ENCODE measurements at places on chromosomes 4 and X. TPM values are rescaled to one million over a fixed set of nuclear protein-coding genes. Genes with fewer than 3 reads are reported as not detected.
A peak's percentile ranks its signal among the peaks of the same experiment; 100 is the strongest.

GRCh38 chrX:119735467-119735866, 22.9 kb upstream of the SOWAHD start:
- no peak for DNase-seq

The LINC00632 gene
- 2.3 TPM for total RNA-seq

- DNase-seq = peak; percentile 82
Observed at GRCh38 chr4:3461515-3462291, 1.4 kb upstream of the DOK7 start.

DNA sequence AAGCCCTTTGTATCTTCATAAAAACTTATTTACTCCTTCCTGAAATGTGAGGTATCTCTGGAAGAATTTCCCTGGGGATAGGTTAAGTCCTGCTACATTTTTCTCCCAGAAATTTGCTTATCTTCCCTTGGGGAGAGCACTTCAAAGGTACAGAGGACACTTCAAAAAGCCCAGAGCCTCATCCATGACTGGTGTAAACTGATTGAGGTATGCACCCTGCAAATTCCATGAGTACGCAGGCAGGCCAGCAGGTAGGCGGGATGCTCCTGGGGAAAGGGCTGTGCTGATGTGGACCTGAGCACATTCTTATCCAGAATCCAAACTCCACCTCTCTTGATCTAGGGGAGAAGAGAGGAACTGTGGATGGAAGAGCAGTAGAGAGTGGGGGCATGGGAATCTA, 26.3 kb upstream of the RASGEF1B start:
- DNase-seq = no peak

GRCh38 chrX:113539599-113540356, 699.1 kb upstream of the AMOT start:
- DNase-seq = no peak

GRCh38 chrX:112627206-112627605, 52.5 kb downstream of the LHFPL1 start:
- DNase-seq = no peak

DNA sequence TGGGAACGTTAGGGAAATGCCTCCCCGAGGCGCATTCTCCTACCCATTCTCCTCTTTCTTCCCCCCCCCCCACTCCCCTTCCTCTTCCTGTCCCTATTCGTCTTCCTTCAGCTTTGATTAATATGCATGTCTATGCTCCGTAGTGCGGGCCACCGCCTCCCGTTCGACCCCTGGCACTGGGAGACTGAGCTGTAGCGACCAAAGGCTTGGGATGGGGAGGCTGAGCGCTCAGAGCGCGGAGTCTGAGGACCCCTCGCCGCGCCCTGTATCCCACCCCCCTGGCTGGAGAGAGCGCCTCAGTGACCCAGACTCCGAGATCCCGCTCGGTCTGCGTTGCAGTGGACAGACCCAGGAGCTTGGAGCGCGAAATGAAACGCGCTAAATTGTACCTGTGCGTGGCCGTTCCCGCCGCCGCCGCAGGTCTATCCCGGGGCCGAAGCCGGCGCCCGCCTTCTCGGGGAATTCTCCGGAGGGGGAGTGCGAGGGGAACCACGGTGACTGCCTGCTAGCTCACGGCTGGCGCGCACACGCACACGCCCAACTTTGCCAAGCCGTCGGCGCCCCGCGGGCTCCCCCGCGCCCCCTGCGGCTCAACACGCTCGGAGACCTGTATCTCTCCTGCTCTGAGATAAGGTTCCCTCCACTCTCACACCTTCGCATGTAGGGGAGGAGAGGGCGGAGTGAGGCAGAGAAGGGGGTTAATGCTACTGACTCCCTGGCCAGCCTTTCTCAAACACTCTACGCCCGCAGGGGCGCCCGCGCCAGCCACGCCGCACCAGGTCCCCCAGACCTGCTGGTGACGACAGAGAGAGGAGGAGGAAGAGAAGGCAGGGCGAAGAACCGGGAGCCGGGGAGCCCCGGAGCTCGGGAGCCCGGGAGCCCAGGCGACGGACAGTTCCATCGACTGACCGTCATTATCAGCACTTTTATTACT, 1.5 kb upstream of the PTCHD1 start:
- DNase-seq = no peak

DNA sequence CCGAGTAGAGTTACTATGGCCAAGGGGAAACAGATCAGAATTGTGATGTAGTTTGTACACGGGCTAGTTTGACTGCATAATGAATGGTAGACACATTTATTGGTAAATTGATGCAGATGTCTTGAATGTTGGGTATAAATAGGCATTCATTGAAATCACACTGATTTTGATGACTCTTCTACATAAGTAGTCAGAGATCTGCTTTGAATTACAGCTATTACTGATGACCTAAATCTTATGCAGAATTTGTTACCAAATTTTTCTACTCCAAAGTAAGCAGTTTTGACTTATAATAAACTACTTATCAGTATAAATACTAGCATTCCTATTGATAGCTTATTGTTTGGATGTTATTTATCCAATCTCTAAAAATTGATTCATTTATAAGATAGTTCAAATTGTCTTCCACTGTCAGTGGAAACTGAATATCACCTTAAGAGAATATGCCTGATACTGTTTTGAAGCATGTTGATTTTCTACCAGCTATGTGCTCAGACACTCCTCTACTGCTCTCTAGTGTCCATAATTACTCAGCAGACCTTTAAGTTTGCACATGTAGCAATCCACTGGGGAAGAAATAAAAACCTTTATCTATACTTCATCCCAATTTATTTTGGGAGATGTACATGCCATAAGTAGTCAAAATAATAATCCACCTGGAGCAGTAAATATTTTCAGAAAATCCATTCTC, 120.3 kb downstream of the RASL11B start:
- DNase-seq = no peak

- no peak for DNase-seq
Observed at GRCh38 chr4:26793735-26794134, 66.9 kb upstream of the STIM2 start.

The PTCHD1 gene
- total RNA-seq = 0.03 TPM

GRCh38 chr4:130563185-130563888, 1467.4 kb downstream of the C4orf33 start:
- no peak for DNase-seq

The NXF3 gene
- total RNA-seq = 1.3 TPM

The PHOX2B gene
- total RNA-seq = not detected

GRCh38 chrX:129781680-129782495, 2.1 kb downstream of the SASH3 start:
- DNase-seq = no peak

- DNase-seq = no peak
Observed at GRCh38 chr4:54525602-54526001, 132.2 kb upstream of the KIT start.

DNA sequence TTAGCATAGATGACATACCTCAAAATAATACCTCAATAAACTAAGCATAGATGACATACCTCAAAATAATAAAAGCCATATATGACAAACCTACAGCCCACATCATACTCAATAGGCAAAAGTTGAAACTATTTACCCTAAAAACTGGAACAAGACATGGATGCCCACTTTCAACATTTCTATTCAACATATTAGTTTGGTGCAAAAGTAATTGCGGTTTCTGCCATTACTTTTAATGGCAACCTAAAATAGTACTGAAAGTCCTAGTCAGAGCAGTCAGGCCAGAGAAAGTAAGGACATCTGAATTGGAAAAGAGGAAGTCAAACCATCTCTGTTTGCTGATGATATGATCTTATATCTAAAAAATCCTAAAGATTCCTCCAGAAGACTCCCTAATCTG, 250.4 kb downstream of the RAB28 start:
- no peak for DNase-seq

- no peak for DNase-seq
Observed at GRCh38 chr4:180491210-180491609, 1752.0 kb upstream of the TENM3 start.

DNA sequence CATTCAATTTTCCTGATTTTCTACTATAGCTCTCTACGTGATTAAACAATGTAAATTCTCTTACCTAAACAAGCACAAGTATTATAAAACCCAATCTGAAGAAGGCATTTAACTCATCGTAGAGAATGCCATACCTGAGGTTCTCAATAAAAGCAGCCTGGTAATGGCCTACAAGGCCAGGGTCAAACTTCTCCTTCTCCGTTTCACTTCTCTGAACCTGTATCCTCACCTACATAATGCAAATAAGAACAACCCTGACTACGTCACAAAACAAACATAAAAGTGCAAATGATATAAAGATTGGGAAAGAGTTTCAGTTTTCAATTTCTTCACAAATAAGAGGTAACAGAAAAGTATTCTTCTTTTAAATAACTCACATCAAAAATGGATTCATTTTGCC, 55.6 kb upstream of the STS start:
- DNase-seq = no peak

- no peak for DNase-seq
Observed at GRCh38 chr4:40228497-40229365, 31.9 kb downstream of the RHOH start.

DNA sequence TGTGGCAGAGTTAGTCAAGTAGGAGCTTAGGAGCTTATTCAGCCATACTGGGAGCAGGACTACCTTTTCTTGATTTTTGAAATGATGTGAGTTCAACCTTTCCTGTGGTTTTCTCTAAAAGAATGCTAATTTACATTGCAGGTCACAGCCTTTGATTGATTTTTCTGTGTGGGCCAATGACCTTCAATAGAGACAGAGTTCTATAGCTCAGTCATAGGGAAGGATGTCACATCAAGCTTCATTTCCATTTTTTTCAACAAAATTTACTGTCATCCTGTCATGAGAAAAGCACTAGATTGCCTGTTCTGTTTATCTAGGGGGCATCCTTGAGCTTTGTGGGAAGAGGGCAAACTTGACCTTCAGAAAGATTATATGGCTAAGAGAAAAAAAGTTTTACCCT, 448.7 kb downstream of the MID1IP1 start:
- no peak for DNase-seq

GRCh38 chrX:10240918-10241317, 84.1 kb downstream of the CLCN4 start:
- DNase-seq = no peak

DNA sequence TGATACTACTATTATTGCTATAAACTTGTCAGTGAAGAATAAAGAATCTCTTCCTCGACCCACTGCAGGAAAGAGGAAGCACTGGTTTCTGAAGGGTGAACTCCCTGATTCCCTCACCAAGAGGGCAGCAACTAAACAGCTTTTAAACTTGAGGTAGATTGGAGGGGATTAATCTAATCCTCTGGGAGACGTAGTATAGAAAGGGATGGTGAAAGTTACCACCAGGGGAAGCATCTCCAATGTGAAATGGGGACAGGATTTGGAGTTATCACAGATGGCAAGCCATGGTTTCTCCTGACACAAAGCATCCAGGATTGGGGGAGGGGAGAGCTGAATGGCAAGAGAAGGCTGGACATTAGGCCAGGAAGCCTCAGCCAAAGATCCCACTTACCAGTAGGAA, 62.7 kb upstream of the PTPN13 start:
- no peak for DNase-seq

DNA sequence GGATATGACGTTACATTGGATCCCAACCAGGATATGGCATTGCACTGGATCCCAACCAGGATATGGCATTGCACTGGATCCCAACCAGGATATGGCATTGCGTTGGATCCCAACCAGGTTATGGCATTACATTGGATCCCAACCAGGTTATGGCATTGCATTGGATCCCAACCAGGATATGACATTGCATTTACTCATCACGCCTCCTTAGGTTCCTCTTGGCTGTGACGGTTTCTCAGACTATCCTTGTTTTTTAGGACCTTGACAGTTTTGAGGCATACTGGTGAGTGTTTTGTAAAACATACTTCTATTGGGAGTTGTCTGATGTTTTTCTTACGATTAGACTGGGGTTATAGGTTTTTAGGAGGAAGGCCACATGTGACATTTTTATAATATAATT, 5.4 kb upstream of the ACSL1 start:
- no peak for DNase-seq

The SSX2 gene
- not detected for total RNA-seq

DNA sequence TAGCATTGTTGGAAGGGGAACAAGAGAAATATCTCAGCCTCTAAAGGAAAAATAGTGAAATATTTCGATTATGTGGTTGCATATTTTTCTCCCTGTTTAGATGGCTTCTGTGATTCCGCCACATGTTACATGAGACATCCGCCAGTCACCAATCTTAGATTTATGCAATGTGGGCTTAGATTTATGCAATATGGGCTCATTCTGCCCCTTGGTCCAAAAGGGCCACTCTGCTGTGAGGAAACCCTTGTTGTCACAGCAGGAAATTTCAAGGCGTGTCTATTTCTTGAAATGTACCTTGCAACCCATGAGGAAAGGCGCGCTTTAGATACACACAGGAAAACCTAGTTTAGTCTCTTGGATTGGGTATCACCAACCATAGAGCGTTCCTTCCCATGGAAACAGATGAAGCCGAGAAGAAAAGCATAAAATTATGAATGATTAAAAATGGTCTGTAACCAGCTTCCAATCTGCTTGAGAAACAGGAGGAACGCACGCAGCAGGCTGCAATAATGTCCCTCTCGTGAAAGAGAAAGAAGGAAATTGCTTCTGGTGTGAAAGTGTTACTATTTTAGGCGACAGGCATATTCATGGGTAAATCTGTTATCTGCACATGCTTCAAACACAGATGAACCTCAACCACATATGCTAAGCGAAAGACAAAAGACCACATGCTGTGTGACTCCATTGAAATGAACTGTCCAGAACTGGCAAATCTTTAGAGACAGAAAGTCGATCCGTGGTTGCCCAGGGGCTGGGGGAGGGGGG, 3.7 kb downstream of the RS1 start:
- no peak for DNase-seq

The IL13RA1 gene
- total RNA-seq = 72.5 TPM

The MAGEA6 gene
- 0.25 TPM for total RNA-seq
